ENCODE measurements at places on chromosomes 7 and 10.

- no peak for DNase-seq
Observed at GRCh38 chr10:33239257-33239656, 95.2 kb downstream of the NRP1 start.

- no peak for DNase-seq
Observed at GRCh38 chr7:5497295-5498103, 73.9 kb upstream of the TNRC18 start.

- DNase-seq: no peak
Observed at GRCh38 chr7:29177963-29178600, 16.5 kb upstream of the CHN2 start.

DNA sequence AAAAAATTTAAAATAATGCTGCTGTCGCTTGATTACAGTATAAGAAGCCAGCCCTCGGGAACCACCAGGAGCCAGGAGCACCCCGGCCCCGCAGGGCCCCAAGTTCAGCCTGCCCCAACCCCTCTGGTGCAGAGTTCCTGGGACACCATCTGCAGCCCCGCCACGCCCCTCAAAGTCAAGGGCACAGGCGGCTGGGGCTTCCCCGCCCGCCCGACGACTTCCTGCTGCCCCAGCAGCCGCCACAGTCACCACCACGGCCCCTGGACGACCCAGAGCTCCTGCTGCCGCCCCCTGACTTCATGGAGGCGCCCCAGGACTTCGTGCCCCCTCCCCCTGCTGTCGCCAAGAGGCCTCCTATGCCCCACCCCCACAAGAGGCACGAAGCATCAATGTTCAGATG is 103.6 kb upstream of the PDSS1 start:
- DNase-seq: peak; percentile 43

- DNase-seq: no peak
Observed at GRCh38 chr7:123401295-123401694, 133.1 kb downstream of the IQUB start.
